ENCODE measurements at places on chromosomes 13 and 19.

DNA sequence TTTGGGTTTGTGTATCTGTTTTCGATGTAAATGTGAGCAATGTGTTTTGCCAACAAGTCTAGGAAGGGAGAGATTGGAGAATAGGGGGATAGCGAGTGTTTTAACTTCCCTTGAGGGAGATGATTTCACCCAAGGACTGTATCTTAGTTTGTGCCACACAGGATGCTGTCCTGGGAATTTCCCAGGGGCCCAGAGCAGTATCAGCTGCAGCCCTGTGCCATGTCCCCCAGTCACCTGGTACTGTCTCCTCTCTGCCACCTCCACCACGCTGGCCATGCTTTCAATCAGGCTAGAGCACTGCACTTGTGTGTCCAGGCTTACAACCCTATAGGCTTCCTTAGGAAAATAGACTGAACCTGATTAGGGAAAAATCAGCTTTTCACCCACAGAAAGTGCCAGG lies 40.1 kb upstream of the CLDN10 start:
- DNase-seq, result no peak

DNA sequence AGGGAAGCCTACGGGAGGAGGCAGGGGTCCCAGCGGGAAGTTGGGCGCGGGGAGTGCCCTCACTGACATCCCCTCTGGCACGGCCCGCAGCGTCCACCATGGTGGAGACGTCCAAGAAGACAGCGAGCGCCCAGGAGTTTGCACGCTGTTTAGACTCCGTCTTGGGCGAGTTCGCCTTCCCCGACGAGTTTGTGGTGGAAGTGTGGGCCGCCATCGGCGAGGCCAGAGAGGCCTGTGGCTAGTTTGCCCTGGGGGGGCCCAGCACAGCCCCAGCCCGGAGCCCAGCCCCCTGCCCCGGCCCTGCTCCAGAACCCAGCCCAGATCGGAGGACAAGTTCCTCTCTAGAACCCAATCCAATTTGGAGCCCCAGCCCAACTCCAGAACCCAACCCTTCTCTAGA lies 4.7 kb downstream of the GIPC3 start:
- no peak for DNase-seq

GRCh38 chr19:52691737-52692136 lies 43.1 kb downstream of the ZNF611 start:
- no peak for DNase-seq

- DNase-seq, result no peak
These were observed 118.1 kb upstream of the FRY start for GRCh38 chr13:31913459-31913858.

GRCh38 chr19:30117636-30118145 lies 175.7 kb downstream of the URI1 start:
- no peak for DNase-seq

DNA sequence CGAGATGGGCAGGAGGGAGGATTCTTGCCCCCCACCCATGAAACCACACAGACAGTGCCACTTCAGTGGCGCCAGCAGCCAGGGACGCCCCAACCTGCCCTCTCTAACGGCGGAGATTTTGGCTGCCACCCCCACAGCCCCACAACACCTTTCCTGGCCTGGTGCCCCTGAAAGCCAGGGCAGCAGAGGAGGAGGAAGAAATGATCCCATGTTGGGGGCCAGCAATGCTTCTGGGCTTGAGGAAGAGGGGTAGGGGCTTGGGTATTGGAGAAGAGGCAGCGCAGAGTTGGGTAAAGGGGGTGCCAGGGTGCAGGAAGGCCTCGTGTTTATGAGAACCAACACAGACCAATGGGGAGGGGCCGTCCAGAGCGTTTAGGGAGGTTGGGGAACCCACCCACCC lies 1.7 kb downstream of the MLLT1 start:
- DNase-seq, result no peak

GRCh38 chr13:31962731-31963370 lies 68.7 kb upstream of the FRY start:
- no peak for DNase-seq

DNA sequence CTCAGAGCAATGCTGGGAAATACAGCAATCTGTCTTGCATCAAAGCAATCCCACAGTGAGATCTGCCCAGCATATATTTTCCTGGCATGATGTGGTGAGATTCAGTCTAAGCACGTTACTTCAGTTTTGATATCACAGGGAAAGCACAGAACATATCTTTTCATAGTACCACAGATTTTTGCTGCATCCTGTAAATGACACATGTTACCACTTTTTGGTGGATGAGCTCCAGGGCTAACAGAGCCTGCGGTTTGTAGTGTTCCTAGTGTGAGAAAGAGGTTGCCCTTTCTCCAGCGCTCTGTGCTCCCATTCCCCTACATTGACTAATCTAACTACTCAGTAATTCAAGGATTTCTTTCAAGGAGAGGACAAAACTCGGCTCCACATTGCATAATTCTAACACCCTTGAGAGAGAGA lies 409.0 kb downstream of the GPC6 start:
- no peak for DNase-seq

- DNase-seq, result no peak
These were observed 883.4 kb upstream of the SPRY2 start for GRCh38 chr13:81224209-81224833.

DNA sequence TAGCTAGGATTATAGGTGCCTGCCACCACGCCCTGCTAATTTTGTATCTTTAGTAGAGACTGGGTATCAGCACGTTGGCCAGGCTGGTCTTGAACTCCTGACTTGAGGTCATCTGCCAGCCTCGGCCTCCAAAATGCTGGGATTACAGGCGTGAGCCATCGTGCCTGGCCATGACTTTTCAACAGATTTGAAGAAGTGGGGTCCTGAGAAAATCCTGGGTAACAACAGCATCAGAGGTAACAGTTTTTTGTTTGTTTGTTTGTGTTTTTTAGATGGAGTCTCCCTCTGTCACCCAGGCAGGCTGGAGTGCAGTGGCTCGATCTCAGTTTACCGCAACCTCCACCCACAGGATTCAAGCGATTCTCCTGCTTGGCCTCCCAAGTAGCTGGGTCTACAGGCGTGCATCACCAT lies 3.7 kb downstream of the JUNB start:
- DNase-seq, result no peak

DNA sequence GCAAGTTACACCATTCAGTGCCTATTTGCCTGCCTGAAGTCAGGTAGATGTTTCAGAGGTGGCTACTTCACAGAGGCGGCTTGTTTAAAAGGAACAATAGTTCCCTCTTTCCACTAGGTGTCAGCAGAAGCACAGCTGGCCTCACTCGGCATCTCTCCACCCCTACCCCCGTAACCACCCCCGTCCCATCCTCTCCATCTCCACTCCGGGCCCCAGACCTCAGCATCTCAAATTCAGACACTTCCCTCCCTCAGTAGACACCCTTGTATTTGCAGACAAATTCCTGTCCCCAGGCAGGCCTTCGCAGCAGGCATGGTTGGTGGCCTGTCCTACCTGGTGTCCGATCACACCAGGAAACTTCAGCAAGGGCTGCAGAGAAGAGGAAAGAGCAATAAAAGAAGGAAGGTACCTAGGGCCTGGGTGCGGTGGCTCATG lies 9.1 kb upstream of the DPP9 start:
- peak; percentile 69 for DNase-seq

DNA sequence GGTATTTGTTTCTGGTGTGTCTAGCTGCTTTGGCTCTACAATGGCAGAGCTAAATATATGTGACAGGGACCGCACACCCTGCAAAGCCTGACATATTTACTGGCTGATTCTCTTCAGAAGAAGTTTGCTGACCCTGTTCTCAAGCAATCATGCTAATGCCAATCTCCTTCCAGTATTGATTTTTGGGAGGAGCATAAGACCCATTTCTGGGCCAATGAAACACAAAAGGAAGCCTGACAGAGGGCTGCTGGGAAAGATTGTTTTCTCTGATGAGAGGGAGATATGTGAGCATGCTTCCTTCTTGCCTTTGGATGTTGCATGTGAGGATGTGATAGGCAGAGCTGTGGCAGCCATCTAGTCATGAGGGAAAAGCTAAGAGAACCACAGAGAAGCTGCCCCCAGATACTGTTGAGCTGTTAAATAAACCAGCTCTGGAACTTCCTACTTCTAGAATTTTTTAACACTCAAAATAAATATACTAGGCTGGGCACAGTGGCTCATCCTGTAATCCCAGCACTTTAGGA lies 31.4 kb upstream of the TPTE2 start:
- DNase-seq, result no peak
